ENCODE measurements at places on chromosomes 11 and 22. TPM values are rescaled to one million over a fixed set of nuclear protein-coding genes. Genes with fewer than 3 reads are reported as not detected.

DNA sequence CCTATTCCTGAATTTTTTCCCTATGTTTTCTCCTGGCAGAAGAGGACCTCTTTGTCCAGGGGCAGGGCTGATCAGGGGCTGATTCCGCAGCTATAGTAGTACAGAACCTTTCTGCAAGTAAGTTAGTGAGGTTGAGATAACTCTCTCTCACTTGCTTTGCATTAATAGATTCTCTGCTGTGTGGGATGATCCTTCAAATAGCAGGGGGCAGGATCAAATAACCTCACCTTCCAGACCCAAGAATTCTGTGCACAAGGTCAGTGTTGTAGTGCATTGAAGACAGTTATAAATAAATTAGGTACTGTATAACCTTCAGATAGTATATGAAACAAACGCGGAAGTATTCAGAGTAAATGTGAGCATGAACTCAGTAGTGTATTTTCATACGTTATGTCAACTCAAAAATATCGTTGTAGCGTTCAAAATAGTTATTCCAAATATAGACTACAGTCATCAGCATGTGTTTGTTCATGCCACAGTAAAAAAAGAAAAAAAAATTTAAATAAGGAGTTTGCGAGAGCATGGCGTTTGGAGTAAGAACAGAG is 278 bp downstream of the MMP26 start:
- peaks cover 4% of the 10 kb centered on the region for H3K36me3 ChIP-seq
- no peak overlapping the region for H3K4me3 ChIP-seq
- no peaks in the 10 kb centered on the region for H3K27me3 ChIP-seq
- no peaks in the 10 kb centered on the region for H3K4me1 ChIP-seq
- H3K27ac ChIP-seq: no peak overlapping the region
- DNase-seq: no peak

GRCh38 chr11:73759610-73760134 is 1.2 kb downstream of the RAB6A start:
- peak; percentile 22 for DNase-seq
- peaks cover 22% of the 10 kb centered on the region for H3K4me1 ChIP-seq
- H3K27me3 ChIP-seq: peaks cover 2% of the 10 kb centered on the region
- peak overlapping the region; percentile 92 for H3K27ac ChIP-seq
- peaks cover 7% of the 10 kb centered on the region for H3K36me3 ChIP-seq

DNA sequence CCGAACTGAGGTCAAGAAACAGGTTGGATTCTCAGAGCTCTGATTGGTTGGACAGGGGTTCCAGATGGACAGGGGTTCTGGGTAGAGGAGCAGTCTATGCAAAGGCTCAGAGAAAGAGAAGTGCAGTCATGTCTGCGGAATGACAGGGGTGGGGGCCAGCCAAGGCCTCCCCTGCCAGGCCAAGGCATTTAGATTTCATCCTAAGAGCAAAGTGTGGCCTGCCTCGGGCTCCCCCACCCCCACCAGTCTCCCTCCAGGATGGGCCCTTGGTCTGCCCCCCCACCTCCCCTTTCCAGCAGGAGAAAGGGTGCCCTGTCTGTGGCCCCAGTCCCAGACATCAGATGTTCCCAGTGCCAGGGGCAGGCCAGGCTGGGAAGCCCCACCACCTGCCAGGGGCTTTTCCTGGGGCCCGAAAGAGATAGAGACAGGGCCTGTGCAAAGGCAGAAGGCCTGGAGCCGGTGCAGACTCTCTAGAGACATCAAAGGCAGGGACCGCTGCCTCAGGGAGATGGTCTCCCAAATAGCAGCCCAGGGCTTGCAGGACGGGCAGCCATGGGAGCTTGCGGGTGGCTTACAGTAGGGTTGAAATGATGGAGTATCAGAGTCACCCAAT is 9.4 kb downstream of the SUSD2 start:
- H3K27ac ChIP-seq: no peak overlapping the region
- H3K4me1 ChIP-seq: peaks cover 6% of the 10 kb centered on the region
- no peak overlapping the region for H3K4me3 ChIP-seq
- H3K27me3 ChIP-seq: peaks cover 4% of the 10 kb centered on the region
- no peak for DNase-seq

DNA sequence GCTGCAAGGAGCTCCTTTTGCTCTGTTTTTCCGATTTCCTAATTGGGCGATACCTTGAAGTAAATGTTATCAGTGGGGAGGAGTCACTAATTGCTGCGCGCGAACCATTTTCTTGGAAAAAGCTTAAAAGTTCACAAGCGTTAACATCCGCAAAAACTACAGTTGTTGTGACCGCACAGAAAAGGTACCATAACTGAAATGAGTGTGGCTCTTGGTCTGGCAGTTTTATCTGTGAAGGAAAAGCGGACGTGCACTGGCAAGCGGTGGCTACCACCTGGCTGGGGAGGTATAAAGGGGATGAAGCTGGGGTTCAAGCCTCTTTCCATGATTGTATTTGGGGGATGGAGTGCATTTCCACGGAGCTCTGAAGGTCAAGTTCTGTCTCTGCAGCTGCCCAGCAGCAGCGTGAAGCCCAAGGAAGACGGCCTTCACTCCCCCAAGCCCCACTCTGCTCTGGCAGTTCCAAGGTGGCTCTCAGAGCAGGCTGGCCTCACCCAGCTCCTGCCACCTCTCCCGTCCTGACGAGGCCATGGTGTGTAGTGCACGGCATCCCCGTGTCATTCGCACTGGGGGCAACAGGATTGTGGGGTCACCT is 27.5 kb downstream of the MOV10L1 start:
- no peak overlapping the region for H3K4me3 ChIP-seq
- H3K27me3 ChIP-seq: peaks cover 2% of the 10 kb centered on the region
- no peaks in the 10 kb centered on the region for H3K36me3 ChIP-seq
- DNase-seq: no peak

DNA sequence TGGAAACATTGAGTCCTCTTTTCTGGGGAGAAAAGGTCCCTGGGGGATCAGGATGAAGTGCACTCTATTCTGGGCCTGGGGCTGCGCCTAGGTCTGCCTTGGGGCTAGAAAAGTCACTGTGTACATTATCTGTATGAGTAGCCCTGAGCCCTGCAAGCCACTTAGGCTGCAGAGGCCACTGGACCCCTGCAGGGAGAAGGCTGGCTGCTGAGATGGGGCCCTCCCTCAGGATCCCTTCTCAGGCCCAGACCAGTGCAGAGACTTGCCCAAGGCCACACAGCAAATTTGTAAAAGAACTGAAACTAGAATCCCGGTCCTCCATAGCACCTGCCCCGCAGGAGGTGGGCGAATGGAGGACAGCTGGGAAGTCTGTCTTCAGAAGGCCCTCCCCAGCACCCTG is 26.8 kb upstream of the HMOX1 start:
- peaks cover 4% of the 10 kb centered on the region for H3K27me3 ChIP-seq
- H3K4me3 ChIP-seq: no peak overlapping the region
- no peak overlapping the region for H3K27ac ChIP-seq
- peaks cover 31% of the 10 kb centered on the region for H3K4me1 ChIP-seq

Gene TSGA10IP
- not detected for total RNA-seq
